Effector memory CD8-positive, alpha-beta T cell (primary cell): ENCODE measurements at places on chromosomes 16 and 17.

- DNase-seq = no peak
These were observed 48.1 kb upstream of the KSR1 start for GRCh38 chr17:27407916-27408864.

DNA sequence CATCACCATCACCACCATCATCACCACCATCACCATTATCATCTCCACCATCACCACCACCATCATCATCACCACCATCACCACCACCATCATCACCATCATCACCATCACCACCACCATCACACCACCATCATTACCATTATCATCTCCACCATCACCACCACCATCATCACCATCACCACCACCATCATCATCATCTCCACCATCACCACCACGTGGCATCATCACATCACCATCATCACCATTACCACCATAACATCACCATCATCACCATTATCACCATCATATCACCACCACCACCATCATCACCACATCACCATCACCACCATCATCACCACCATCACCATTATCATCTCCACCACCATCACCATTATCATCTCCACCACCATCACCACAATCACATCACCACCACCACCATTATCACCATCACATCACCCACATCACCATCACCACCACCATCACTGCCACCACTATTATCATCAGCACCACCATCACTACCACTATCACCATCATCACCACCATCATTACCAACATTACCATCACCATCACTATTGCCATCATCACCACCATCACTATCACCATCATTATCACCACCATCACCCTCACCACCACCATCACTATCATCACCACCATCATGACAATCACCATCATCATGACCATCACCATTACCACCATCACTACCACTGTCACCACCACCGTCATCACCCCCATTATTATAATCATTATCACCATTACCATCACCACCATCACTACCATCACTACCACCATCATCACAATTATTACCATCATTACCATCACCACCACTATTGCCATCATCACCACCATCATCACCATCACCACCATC lies 99.1 kb downstream of the DNAH17 start:
- DNase-seq = no peak

DNA sequence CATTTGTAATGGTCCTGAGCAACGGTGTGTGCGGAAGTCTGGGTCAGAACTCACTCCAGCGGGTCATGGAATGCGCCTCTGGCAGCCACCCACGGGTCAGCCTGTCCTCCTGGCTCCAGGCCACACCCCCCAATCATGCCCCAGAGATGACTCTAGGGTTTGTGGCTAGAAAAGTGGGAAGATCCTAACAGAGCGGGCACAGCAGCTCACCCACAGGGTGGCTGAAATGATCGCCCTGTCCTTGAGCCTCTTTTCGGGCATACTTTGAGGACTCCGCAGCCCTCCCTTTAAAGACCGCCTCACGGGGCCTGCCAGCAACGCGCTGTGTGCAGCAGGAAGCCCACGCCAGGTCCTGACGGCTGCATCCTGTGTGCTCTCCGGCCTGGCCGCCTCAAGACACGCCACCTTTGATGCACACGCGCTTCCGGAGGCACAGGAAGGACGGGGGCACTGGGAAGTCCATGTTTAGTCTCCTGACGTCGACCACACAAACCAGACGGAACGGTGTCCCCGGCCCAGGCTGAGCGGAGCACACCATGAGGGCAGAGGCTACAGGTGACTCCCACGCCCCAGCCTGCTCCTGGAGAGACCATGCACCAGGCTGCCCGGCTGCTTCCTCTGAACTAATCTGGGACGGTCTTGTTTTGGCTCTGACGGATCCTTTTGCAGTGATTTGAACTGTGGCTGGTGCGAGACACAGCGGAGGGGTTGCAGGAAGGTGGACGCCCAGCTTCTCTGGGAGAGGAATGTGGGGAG lies 92.9 kb downstream of the TBC1D16 start:
- DNase-seq = no peak

- DNase-seq = no peak
These were observed 1.2 kb downstream of the SIAH1 start for GRCh38 chr16:48383877-48384519.

GRCh38 chr17:76796081-76796480 lies 58.2 kb downstream of the MFSD11 start:
- DNase-seq = no peak

DNA sequence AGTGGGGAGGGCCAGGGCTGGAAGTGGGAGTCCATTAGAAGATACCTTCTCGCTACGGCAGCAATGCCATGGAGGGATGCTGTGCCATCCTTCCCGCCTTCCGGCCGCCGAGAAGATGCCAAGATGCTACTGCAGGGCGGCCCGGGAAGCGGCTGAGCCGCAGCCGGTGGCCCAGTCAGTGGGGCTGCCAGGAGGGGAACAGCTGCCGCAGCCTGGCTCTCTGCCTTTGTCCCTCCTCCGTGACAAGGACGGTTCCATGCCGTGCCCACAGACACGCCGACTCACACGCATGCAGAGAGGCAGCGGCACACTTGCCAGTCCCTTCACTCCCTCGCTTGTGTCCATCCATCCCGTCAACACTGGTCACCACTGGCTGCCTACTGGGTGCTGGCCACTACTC lies 20.2 kb upstream of the NCBP3 start:
- DNase-seq = no peak

- DNase-seq = no peak
These were observed 8.5 kb upstream of the NPIPB2 start for GRCh38 chr16:11950388-11950787.

DNA sequence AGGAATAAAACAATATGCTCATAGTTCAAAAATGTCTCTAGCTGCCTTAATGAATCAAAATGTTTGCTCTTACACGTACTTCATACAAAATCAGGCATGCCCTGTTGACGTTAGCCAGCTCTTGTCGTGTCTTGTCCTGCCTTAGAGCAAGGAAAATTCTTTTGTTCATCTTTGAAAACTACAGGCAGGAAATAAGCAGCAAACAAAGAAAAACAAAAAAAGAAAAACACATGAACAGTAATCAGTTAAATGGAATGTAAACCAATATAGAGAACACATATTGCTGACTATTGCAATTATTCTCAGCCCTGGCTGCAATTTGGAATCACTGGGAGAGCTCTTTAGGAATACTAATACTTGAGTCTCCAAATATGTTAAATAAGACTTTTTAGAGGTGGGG lies 1.7 kb downstream of the CAPNS2 start:
- no peak for DNase-seq

DNA sequence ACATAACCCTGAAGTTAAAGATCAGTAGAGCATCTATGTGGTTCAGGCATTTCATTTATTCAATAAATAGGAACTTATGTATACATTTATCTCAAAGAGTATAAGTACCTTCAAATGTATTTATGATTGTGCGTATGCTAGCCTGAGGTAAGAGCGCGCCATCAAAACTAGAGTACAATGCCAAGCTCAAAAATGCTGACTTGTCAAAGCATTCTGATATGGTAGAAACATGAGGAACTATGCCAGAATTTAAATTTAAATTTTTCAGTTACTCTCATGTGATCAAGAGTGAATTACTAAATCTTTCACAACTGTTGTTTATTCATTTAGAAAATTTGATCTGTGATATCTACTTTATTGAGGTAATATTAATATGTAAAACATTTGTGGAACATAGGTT lies 225.5 kb upstream of the CDH8 start:
- no peak for DNase-seq

DNA sequence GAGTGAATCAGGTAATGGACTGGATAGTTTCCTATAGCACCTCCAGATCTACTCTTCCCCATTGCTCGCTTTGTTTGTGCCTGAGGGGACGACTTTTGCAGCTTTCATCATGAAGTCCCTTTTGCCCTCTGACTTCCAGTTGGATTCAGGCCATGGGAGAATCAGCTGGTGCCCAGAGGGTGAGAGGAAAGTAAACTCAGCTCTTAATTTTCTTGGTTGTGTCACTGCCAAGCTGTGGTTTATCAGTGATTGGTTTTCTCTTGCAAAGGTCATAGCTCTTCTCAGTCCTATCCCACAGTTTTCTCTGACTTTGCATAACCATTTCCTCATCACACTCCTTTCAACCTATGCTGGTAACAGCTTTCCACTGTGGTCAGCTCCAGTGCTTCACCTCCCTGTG lies 200.1 kb downstream of the KCNJ2 start:
- no peak for DNase-seq

- DNase-seq = no peak
These were observed 48.0 kb downstream of the PIPOX start for GRCh38 chr17:29090750-29091605.

DNA sequence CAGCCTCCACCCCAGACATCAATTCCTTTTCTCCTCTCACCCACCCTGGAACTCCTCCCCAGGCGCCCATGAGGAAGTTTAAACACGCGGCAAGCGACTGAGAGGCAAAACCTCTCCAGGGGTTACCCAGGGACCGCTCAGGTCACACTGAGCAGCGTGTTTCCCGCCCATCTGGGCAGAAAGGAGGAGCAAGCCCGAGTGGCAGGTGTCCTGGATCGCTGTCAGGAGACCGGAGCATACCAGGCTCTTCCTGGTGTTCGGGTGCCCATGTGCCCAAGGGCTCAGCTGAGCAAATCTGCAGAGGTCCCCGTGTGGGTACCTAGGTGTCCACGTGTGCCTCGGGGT lies 491 bp downstream of the SLC25A19 start:
- DNase-seq = peak; percentile 17

- no peak for DNase-seq
These were observed 4.8 kb downstream of the RPA1 start for GRCh38 chr17:1834380-1835149.

DNA sequence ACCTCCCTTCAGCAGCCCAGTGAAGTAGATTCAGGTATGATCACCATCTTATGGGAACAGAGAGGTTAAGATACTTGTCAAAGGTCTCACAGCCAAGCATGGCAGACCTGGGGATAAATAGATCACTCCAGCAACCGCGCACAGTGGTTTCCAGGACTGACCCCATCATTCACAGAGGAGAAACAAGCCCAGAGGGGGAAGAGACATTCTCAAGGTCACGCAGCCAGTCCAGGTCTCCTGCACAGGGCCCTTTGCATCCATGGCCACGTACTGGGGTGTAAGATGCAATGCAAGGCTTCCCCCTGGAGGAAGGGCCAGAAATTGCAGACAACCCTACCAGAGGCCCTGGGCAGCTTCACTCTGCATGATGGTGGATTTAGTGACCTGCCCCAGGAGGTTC lies 19.9 kb downstream of the TLE7 start:
- peak; percentile 6 for DNase-seq

DNA sequence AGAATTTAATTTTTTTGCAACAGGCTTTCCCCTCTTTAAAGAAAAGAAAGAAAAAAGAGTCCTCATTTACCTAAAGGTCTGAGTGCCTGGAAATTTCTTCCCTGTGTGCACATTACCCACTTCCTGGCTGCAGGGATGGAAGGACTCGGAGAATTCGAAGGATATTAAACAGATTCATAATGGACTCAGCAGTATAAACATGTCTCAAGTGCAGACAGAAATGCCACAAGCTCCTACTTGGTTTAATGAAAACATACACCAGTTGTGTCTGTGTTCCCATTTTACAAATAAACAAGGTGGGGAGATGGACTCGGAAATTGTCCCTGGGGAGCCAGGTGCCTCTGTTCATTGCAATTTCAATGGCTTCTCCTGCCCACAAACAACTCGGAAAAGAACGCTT lies 47.2 kb downstream of the MEOX1 start:
- no peak for DNase-seq

GRCh38 chr17:68576811-68577496 lies 24.2 kb downstream of the FAM20A start:
- DNase-seq = no peak

- DNase-seq = peak; percentile 66
These were observed 51.2 kb downstream of the RMI2 start for GRCh38 chr16:11396241-11397048.

- no peak for DNase-seq
These were observed 16.5 kb upstream of the CLEC18C start for GRCh38 chr16:70157105-70157476.

GRCh38 chr17:82864713-82865248 lies 25.0 kb upstream of the ZNF750 start:
- no peak for DNase-seq

DNA sequence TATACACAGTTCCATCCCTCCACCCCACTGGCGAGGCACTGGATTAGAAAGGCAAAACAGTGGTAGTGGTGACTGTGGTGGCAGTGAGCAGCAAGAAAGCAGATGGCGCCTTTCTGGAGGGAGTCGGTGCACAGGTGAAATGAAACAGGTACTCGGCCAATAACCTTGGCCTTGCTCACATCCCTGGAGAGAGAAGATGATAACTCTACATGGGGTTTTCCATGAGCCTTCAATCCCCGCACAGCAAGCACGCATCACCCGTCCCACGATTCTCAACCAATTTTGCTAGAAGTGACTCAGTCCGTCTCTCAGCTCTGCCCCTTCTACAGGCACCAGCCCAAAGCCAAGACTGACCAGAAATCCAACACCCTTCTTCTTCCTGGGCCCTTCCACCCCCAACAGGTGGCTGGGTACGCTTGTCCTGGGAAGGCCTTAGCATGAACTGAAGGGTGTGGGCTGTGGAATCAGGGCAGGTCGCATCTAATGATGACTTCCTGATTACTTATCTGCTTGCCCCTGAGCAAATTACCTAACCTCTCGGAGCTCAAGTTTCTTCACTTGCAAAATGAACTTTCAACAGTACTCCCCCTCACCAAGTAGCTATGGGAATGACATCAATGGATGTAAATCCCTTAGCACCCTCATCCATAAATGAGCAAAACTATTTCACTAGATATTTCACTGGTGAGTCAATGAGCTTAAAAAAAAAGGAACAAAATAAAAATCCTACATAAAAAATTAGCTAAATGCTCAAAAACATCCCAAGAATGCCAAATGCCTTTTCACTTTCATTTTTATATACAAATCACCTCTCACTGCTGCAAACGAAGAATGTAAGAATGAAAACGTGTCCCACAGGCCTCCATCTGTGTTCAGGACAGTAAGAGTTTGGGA lies 18.0 kb downstream of the XPO6 start:
- peak; percentile 35 for DNase-seq

DNA sequence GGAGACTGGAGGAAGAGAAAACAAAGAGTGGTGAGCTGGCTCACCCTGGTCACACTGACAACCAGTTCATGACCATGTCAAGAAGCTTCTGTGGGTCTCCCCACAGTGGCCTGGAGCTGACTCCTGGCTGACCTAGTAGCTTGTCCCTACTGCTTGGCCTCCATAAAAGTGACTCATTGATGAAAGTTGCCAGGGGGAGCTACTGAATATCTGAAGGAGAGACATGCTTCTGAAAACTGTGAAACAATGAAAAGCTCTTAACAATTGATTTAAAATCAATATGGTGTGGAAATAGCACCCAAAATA lies 22.0 kb downstream of the SMPD3 start:
- no peak for DNase-seq

GRCh38 chr16:19406891-19407491 lies 10.7 kb upstream of the TMC5 start:
- DNase-seq = no peak

GRCh38 chr17:64024781-64025731 lies 4.6 kb upstream of the ICAM2 start:
- DNase-seq = peak; percentile 26

GRCh38 chr16:89422905-89423630 lies 67.3 kb downstream of the ANKRD11 start:
- peak; percentile 43 for DNase-seq

- no peak for DNase-seq
These were observed 35.0 kb upstream of the SLC5A10 start for GRCh38 chr17:18916816-18917500.

GRCh38 chr17:46135879-46136563 lies 57.2 kb downstream of the KANSL1 start:
- DNase-seq = no peak
